ENCODE measurements at places on chromosomes 1 and 21. TPM values are rescaled to one million over a fixed set of nuclear protein-coding genes. Genes with fewer than 3 reads are reported as not detected.

- DNase-seq: no peak
Measured at GRCh38 chr1:11321656-11322491, 48.9 kb downstream of the UBIAD1 start.

GRCh38 chr21:38780879-38781278 is 24.9 kb upstream of the ETS2 start:
- DNase-seq: no peak

GRCh38 chr1:172775606-172776005 is 116.7 kb downstream of the FASLG start:
- DNase-seq: no peak

GRCh38 chr1:11784993-11785769 is 20.6 kb downstream of the MTHFR start:
- peak; percentile 72 for DNase-seq

- DNase-seq: no peak
Measured at GRCh38 chr1:54894271-54894670, 7.3 kb upstream of the DHCR24 start.

GRCh38 chr1:25023190-25023578 is 93.1 kb upstream of the RUNX3 start:
- no peak for DNase-seq

DNA sequence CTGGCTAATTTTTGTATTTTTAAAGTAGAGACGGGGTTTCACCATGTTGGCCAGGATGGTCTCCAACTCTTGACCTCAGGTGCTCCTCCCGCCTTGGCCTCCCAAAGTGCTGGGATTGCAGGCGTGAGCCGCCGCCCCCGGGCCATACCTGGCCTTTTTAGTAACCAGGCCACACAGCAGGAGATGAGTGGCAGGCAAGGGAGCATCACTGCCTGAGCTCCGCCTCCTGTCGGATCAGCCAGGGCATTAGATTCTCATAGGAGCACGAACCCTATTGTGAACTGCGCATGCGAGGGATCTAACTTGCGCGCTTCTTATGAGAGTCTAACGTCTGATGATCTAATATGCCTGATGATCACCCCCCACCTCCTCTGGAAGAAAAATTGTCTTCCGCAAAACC is 308.7 kb upstream of the PRMT6 start:
- DNase-seq: no peak

DNA sequence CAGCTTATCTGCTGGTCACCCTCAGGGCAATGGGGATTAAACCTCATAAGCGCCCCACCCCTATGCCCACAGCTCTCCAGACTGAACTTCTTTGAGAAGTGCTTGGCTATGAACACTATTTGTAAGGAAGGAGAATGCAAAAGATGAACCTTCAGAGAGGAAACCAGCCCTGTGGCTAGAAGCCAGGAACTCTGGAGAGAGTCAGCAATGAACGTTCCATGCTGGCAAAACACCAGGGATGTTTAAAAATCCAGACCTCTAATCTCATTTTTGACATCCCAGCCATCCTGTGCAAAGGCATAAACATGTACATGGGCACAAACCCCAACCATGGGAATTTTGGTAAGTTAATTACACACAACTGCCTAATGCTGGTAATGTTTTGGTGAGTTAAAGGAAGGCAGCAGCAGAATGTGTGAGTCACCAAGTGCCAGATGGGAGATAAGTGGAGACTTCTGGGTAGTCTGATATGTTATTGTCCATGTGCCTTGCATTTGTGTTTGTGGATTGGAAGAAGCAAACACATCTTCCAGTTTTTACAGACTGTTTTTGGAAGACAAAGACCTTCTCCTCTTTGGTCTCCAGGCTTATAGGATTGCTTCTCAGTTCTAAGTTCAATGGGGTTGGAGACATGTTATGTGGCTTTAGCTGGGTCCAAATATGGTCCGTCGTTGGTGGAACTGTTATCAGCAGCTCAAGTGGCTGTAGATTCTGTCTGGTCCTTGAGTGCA is 174.1 kb upstream of the ETV3 start:
- no peak for DNase-seq

GRCh38 chr1:68029444-68029843 is 21.0 kb downstream of the DIRAS3 start:
- no peak for DNase-seq

DNA sequence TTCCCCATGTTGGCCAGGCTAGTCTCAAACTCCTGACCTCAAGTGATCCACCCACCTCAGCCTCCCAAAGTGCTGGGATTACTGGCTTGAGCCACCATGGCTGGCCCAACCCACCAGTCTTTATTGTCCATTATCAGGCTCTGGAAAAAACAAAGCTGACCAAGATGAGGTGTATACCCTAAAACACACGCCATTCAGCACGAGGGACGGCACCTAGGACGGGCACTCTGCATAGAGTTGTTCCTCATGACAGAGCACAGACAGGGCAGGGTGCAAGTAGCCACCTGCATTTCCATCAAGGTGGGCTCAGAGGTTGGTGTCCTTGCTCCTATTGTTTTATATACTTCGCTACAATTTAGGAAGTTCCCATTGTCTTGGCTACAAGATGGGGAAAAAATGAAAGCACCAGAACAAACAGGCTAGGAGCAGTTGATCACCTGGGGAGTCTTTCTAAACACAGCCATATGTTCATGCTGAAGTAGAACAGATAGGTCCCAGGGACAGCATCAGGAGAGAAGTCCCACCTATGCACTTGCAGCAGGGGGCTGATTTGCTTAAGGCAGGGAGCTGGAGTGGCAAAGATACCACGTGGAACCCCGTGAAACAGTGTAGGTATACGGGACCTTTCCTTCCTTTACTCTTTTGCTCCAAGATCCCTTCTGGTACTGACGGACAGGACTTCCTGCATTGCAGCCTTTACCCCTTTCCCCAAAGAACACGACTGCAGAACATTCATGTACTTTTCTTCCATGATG is 4.5 kb downstream of the KRTCAP2 start:
- DNase-seq: no peak

KRTAP7-1 gene
- not detected for total RNA-seq

DNA sequence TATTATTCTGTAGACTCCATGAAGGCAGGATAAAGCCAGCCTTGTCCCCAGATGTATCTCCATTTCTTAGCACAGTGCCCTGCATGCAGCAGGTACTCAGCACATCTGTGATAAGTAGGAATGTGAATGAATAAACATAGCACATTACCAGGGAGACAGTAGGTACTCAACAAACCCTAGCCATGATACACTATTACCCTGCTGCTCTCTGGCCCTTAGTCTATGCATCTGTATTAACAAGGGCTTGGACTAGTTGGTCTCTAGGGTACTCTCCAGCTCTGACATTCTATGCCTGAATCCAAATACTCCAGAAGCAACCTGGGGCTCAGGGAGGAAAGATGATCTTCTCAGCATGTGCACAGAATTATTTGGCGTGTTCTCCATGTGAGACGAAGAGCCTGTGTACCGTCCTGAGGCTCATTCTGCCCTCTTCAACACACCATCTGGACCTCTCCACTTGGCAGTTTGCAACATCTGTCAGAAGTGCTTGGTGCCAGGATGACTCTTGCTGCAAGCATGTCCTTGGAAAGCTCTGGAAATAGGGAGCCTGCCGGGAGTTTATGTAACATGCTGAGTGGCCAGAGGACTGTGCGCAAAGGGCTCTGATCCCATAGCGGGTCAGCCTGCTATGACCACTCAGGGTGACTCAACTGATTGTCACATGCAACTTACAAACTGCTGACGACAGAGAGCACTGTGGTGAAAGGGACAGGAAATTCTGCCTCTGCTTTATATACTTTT is 228.2 kb upstream of the USP24 start:
- no peak for DNase-seq

CACNA1E gene
- total RNA-seq: 0.31 TPM

NCMAP gene
- total RNA-seq: 0.05 TPM

RORC gene
- total RNA-seq: 1.0 TPM

DNA sequence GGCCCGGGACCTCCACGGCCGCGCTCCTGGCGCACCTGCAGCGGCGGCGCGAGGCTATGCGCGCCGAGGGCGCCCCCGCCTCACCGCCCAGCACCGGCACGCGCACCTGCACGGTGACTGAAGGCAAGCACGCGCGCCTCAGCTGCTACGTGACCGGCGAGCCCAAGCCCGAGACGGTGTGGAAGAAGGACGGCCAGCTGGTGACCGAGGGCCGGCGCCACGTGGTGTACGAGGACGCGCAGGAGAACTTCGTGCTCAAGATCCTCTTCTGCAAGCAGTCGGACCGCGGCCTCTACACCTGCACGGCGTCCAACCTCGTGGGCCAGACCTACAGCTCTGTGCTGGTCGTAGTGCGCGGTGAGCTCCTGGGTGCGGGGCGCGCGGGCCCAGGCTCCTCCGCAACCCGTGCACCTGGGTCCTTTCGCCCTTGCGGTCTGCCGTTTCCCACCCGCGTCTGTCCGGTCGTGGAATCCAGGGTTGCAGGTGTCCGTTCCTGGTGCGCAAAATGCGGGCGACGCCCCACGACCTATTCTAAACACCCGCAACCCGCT is 4.6 kb downstream of the OBSCN start:
- DNase-seq: no peak

GRCh38 chr21:31483146-31483545 is 139.1 kb upstream of the TIAM1 start:
- no peak for DNase-seq

- DNase-seq: no peak
Measured at GRCh38 chr1:97524211-97524610, 396.6 kb downstream of the DPYD start.

DNA sequence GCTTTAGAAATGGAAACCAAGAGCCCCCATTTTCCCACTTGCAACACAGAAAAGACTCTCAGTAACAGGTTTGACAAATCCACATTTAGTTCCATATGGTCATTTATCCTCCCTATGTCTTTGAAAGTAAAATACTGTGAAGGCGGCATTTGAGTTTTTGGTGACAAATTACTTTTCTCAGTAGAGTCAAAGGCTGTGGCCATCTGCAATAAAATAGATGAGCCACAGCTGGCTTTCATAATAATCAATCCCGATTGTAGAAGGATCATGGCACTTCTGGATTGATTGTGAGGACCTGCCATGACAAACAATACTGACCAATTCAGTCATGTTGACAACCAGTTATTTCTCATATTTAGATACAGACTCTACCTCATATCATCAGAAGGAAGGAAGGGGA is 512.0 kb upstream of the ADGRL2 start:
- no peak for DNase-seq

LYST gene
- 7.4 TPM for total RNA-seq

DNA sequence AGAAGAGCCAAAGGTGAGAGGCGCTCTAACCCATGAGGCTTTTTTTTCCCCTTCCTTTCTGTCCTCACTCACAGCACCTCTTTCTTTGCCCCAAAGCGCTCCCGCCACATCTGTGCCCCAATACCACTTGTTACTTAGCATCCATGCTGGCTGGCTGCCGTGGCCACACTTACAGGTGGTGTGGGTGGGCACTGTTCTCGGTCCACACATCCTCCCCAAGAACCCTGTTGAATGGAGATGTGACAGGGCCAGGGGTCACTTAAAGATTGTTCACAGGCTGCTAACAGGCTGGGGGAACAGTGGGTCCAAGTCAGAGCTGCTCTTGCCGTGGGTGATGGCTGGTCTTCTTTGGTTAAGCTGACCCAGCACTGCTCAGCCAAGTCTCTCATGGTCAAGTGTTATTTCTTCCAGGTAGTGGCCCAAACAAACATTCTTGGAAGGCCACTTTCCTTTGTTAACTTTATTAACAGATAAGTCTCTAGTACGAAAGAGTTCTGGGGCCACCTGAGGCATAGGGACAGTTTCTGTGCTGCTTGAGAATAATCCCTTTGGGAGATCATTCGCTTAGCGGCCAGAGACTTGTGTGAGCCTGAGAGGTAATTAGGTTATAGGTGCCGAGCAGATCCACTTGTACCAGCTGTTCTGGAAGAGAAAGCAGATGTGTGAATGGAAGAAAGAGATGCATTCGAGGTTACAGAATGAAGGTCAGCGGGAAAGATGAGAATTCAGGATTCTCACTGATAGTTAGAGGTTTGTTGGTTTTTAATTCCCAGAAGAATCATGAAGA is 62.6 kb upstream of the IRF2BP2 start:
- no peak for DNase-seq

GRCh38 chr21:26421724-26422123 is 151.4 kb downstream of the CYYR1 start:
- no peak for DNase-seq

DNA sequence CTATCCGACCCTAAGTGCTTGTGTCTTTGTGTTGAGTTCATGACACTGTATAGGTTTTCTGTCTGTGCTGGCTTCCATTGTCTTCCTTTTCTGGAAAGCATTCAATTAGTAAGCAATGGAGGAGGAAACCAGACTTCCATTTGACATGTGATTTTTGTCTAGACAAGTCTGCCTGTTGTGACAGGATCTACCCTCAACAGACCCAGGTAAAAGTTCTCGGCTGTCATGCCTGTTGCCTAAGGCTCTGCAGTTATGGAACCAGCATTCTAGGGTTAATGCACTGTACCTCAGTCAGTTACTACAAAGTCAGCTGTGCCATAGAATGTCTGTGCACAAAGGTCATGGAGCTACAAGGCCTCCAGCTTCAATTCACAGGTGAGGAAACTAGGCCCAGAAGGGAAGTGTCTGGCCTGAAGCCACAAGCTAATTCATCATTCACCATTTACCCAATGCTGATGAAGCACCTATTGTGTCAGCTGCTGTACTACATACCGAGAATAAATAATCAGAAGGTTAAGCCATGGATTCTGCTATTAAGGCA is 72.3 kb downstream of the PLPP3 start:
- DNase-seq: no peak

JTB gene
- total RNA-seq: 58.7 TPM

ROR1 gene
- total RNA-seq: 6.7 TPM

IL20 gene
- total RNA-seq: not detected

GRCh38 chr1:167499106-167499505 is 19.2 kb downstream of the CD247 start:
- no peak for DNase-seq

S100A12 gene
- total RNA-seq: not detected

DNA sequence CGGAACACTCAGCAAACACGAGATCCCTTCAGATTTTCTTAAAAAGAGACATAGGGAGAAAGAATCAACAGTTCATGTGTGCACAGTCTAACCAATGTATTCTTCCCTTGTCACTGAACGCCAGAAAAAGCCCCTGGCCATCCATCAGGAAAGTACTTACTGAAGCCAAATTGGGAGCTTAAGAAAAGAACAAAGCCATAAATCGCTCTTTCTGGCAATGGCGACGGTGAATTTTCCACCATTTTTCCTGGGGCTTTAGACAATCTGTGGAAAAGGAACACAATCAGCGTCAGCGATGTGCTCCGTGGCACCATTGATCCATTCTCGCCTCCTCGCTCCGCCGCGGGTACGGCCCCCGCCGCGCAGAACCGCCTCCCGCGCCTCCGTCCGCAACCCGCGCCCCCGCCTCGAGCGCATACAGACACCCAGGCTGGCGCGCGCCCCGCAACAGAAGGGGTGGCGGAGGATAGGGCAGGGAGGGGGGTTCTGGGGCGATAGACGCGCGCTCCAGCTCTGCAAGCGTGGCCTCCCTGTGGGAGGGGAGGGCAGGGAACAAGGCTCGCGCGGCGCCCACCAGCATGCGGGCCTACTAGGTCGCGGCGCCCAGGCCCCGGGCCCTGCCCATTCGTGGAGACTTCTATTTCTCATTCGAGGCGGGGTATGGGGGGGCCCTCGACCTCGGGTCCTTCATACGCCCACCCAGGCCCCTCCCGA is 440 bp downstream of the PIGP start:
- no peak for DNase-seq

NPPB gene
- total RNA-seq: not detected

GRCh38 chr1:86389307-86389706 is 6.8 kb downstream of the ODF2L start:
- DNase-seq: no peak

INAVA gene
- total RNA-seq: 35.8 TPM

GRCh38 chr1:172360511-172360910 is 60.0 kb upstream of the C1orf105 start:
- DNase-seq: no peak
